ENCODE measurements at places on chromosomes 2 and 18.

GRCh38 chr2:135600915-135601314 is 69.6 kb downstream of the R3HDM1 start:
- no peak for DNase-seq

DNA sequence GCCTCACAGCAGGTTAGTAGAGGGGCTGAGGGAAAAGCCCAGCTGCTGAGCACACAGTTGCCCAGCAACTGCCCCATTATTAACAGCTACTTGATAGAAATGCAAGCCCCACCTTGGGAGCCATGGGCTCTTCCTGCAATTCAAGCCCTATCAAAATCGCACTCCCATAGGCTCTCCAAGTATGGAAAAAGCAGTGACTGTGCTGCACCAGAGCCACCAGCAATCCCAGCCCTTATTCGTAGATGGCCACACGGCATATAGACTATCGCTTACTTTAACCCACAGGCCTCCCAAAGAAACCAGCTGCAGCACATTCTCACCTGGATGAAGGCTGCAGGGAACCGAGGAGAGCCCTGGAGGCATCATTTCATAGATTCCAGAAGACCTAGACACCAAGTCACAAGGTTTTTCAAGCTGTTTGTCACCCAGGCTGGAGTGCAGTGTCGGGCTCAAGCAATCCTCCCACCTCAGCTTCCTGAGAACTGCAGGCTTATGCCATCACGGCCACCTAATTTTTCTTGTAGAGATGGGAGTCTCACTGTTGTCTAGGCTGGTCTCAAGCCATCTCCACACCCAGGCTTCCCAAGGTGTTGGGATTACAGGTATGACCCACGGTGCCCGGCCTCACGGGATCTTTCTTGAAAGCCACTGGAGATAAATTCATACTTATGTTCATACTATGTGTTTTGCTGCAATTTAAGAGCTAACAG is 11.3 kb downstream of the NCL start:
- no peak for DNase-seq

DNA sequence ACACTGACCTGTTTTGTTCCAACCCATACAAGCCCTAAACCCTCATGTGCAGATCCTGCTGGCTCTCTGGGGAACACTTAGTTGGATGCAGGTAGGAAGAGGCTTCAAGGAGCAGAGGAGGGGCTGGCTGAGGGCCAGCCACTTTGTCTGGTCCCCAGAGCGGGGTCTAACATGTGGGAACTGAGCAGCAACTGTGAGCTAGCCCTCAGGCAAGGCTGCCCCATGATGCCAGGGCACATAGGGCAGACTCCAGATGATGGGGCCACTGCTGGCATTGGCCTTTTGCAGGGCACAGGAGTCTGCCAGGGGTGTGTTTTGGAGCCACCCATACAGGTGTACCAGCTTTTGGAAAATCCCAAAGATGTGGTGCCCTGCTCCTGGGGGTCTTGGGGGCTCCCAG is 67.7 kb downstream of the HPCAL1 start:
- no peak for DNase-seq

DNA sequence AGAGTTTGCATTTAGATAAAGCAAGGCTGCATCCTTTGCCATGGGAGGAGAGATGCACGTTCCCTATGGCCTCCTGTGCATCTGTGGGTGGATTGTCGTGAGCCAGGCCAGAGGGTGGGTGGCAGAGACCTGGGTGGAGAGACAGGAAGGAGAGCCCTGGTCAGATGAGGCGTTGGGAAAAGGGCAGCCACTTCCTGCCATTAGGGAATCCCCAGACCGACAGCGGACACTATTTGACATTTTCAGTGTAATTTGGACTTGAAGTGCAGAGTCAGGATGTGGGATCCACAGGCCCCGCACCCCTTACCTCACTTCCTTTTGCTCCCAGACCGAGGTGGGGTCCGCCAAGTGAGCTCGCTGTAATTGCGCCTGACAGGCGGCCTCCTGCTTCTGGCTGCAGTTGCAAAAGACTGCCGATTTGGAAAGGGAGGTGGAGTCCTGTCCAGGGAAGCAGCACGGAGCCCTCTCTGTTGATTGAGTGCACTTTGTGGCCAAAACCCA is 150.0 kb downstream of the DYSF start:
- DNase-seq, result no peak

GRCh38 chr2:8479298-8479697 is 202.6 kb upstream of the ID2 start:
- DNase-seq, result no peak

DNA sequence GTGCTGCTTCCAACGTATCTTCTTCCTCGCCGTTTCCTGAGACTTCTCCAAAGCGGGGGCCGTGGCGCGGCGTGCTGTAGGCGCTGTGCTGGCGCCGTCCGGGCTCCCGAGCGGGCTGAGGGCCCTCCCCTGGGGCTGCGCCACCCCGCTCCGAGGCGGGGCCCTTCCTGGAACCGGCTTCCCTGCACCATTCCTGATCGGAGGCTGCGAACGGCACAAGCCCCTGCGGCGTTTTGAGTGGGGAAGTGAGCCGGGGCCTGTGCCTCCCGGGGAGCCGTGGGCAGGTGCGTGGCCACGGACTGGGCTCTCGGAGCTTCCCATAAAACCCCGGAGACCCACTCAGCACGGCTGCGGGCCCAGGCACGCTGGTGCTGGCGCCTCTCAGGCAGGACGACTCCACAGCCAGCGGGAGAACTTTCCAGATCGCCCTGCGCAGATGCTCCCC is 74.7 kb downstream of the PSMG2 start:
- DNase-seq, result no peak

DNA sequence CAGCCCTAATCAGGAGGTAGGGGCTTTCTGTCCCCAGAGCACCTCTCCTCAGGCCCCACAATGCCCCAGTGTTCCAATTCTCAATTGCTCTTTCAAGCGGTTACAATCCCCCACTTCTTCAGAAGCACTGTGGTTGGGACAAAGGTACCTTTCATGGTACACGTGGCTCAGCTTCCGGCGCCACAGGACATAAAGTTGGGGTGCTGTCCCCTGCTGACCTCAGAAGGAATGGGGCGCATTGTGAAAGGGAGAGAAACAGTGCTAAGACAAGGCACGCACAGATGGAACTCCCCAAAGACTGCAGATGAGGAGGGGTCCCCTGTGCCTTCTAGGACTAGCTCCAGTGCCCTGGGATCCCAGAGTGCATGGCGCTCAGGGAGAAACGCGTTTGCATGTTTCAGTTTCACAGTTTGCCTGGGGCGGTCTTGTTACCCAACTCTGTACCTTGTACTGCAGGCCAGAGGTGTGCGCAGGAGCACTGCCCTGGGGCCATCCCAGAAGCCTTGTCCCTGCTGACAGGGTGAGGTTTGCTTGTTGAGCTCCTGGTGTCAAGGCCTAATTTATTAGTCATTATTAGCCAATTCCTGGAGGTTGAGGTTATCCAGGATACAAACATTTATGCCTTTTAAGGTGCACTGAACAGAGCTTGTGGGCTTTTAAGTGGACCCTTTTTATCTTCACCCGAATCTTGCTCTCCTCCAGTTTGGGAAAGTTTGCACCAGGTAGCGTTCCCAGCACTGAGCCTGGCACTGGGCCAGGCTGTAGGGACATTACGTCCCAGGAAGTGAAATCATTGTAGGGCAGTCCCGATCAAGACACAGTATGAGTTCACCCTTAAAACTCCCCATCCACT is 7.6 kb downstream of the CNDP1 start:
- no peak for DNase-seq

- no peak for DNase-seq
Observed at GRCh38 chr2:45750484-45750883, 99.0 kb downstream of the PRKCE start.

- peak; percentile 41 for DNase-seq
Observed at GRCh38 chr2:7748717-7749415, 831.7 kb downstream of the RNF144A start.

DNA sequence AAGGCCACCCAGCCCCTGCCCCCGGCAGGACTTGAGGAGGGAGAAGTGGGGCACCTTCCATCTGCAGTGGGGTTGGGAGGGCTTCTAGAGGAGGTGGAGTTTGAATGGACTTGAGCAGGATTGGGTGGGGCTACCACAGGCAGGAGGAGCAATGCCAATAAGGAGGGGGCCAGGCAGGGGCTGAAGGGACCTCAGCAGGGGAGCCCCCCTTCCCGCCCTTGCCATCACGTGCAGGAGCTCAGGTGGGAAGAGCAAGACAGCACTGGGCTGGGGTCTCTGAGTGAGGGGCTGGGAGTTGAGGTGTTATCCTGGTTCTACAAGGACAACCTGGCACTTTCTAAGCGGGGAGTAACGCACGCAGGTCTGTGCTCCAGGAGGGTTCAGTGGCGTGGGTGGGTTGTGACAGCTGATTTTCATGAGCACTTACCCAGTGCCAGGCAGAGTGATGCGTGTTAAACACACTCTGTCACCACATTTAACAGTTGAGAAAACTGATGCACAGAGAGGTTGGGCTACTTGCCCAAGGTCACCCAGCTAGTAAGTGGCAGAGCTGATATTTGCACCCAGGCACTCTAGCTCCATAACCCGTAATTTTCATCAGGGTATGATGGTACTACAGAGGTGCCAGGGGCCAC is 4.8 kb downstream of the CHRND start:
- no peak for DNase-seq

DNA sequence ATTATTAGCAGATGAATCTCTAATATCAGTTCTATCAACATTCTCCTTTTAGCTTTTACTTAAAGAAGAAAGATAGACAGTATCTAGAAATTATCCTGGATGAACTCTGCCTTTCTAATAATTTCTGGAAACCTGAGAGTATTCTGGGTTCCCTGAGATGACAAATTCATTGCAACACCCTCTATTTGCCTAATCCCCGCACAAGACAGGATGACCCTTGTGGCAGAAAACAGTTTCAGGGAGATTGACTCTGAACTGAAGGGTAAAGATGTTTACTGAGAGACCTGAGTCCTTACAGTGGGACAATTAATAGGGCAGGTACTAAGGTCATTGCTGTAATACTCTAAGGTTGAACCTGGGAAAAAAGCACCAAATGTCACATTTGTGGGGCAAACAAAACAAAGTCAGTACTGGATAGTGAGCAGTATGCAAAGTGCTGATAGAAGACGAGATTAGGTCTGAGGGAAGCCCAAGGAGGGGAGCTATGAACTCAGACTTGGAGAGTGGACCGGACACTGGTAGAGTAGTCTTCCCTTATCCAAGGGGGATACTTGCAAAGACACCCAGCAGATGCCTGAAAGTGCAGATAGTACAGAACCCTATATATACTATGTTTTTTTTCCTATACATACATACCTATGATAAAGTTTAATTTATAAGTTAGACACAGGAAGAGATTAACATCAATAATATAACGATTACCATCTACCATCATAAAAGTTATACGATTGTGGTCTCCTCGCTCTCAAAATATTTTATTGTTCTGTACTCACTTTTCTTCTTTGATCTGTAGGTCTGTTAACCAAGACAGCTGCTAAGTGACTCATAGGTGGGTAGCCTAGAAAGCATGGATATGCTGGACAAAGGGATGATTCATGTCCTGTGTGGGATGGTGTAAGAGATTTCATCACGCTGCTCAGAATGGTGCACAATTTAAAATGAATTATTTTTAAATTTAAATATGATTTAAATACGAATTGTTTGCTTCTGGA is 148.3 kb upstream of the KLHL14 start:
- no peak for DNase-seq

- no peak for DNase-seq
Observed at GRCh38 chr2:194002699-194003368, 1654.2 kb upstream of the SLC39A10 start.

GRCh38 chr2:40286721-40287120 is 165.2 kb downstream of the SLC8A1 start:
- DNase-seq, result no peak

DNA sequence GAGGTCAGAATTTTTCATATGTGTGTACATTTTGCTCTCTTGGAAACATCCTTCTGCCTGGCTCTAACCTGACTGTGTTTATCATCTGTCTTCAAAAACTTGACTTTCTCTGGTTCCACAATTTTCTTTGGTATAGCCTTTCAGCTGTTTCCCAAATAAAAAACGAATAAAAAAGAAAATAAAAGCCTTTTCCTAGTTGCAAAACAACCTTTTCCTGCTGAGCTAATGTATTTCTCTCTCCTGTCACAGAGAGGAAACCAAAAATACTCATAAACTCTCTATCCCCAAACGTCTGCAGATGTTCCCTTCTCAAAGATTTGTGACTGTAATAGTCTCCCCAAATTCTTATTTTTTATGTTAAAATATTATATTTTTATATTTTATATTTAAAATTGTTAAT is 505.3 kb upstream of the SLC39A10 start:
- DNase-seq, result no peak

DNA sequence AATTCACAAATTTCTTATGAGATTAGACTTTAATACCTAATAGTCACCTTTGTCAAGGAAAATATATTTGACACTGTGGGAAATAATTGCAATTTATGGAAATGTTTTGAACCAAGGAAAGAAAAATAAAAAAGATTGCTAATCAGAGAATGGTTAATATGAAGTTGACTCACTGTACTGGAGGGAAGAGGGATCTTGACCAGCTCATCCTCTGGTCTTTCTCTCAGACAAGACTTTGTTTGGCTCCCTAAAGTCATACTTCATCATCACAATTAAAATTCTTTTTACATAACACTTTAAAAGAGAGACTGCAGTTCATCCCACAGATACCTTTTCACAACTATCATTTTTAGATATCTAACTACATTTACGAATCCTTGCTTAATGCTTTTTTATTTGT is 538.5 kb upstream of the ZEB2 start:
- DNase-seq, result no peak

DNA sequence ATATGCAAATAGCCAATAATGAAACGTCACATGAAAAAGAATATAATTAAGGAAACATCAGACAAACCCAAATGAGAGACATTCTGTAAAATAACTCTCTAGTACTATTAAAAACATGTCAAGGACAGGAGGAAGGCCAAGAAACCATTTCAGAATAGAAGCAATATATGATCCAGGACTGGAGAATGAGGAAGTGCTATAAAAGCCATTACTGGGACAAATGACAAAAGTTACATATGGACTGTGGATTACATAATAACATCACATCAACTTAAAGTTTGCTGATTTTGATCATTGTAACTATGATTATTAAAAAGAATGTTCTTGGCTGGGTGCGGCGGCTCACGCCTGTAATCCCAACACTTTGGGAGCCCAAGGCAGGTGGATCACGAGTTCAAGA is 81.3 kb downstream of the CRACDL start:
- DNase-seq, result no peak

DNA sequence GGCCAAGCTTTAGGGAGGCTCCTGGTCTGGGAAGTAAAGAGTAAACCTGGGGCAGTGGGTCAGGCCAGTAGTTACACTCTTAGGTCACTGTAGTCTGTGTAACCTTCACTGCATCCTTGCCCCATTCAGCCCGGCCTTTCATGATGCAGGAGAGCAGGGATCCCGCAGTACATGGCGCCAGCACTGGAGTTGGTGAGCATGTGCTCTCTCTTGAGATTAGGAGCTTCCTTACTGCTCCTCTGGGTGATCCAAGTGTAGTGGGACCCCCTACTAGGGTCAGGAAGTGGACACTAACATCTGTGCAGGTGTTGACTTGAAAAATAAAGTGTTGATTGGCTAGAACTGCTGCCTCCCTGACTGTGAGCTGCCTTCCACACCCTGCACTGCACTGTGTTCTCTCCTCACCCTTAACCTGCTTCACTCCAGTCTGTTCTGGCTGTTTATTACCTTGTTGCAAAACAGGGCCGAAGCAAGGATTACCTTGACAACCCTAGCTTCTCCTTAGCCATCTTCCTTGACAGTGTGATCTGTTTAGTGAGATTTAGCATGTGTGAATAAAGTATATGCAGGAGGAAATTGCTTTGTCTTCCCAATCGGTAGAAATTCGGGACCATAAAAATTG is 5.2 kb downstream of the RETREG2 start:
- DNase-seq, result no peak

- no peak for DNase-seq
Observed at GRCh38 chr18:39500306-39500705, 1934.7 kb upstream of the CELF4 start.

GRCh38 chr2:10700078-10700803 is 10.5 kb upstream of the NOL10 start:
- DNase-seq, result no peak

GRCh38 chr2:96088340-96089335 is 27.7 kb downstream of the ADRA2B start:
- no peak for DNase-seq

All from CD4-positive, alpha-beta T cell treated with Interleukin-1 beta for 1 hour (primary cell).